ENCODE measurements at places on chromosomes 7 and 10.
A peak's percentile ranks its signal among the peaks of the same experiment; 100 is the strongest.

- DNase-seq, result no peak
Measured at GRCh38 chr7:103134836-103135554, 13.9 kb downstream of the NAPEPLD start.

DNA sequence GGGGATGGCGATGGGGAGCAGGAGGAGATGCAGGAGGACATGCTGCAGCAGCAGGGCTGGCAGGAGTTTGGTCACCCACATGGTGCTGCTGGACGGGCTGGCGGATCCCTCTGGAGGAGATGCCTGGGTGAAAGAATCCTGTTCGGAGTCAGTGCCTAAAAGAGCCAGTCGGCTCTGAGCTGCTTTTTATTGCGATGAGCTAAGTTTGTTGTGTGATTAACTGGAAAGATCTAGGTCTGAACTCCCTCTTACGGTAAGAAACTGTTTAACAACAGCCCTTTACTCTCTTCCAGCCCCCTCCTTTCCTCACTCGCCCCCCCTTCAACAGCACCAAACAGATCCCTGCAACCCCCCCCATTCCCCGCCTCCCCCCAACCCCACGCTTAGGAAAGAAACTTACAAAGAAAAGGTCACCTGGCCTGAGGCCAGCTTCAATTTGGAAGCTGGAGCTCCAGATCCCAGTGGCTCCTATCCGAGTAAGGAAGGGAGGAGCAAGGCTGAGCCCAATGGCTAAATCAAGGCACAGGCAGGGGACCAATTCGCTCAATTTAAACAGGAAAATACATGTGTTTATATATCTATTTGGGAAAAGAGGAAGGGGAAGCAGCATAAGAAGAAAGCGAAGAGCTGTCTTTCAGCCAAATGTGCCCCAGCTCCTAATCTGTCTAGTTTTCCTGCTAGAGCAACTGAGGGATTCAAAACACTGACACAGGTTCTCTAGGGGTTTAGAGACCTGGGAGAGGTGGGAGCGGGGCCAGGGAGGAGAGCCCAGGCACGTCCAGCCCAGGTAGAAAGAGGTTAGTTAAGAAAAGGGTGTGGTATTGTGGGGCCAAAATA lies at the start of gene HGF:
Gene HGF (minus strand): TSS at position 157 of the 837 bp plus-strand sequence. CDS start 76 bp downstream, at position 81.
- DNase-seq, result no peak

GRCh38 chr7:42197451-42197850 lies 39.6 kb downstream of the GLI3 start:
- DNase-seq, result no peak

DNA sequence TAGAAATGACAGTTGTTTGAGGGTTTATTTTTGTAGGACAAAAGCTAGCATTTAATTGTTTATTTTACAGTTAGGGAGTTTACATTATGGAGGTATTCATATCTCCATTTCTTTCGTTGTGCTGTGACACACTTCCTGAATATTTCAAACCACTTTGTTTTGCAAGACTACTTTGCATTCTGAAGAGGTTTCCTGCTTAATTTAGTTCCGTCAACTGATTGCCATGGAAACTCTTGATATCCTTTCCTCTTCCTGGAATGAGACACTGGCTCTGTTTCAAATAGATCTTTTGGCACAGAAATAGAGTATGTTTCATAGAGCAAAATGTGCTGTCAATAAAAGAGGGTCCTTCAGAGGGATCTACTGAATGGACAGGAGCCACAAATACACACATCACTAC lies 159.5 kb upstream of the AGR3 start:
- DNase-seq, result no peak

DNA sequence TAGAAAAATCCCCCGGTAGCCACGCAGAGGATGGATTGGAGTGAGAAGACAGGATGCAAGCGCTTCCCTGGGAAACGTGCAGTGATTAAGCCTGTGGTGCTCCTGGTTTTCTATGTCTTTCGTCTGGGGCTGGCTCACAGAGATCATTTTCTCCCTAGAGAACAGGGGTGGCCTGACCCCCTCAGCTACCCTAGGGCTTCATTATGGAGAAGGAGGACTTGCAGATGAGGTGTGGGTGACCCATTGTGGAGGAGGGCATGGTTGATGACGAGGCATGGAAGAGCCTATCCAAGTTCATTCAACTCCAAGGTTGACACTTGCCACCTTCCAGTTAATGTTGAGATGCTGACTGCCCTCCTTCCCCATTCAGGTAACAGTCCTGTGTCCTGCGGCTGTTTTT lies 75.9 kb downstream of the VSTM4 start:
- DNase-seq, result no peak

GRCh38 chr10:13717571-13717935 lies 130.8 kb downstream of the PRPF18 start:
- DNase-seq, result no peak

DNA sequence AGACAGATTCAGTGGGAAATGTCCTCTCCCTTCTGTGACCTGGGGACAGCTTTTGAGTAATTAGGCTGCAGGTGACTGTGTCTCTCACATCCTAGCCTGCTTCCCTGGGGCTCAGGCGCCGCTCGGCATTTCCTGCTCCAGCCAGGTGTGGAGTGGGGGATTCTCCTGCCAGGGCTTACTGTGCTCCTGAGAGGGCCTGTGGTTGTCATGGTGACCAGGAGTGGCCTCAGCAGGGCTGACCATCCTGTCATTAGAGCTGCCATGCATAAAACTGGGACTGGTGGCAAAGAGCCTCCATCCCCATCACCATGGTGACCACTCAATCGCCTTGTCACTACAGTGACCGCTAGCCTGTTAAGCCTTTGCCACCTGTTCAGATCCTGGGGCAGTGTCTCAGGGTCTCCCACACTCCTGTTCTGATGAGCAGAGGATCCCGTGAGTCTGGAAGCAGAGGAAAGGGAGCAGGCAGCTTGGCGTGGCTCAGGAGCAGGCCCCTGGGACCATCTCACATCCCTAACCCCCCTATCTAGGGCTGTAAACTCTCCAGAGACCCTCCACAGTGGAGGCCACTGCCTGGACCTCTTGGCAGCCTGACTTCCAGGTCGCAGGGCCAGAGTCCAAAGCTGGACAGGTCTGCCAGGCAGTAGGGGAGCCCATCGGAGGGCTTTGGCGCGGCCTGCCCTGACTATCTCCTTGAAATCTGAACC lies at the start of gene GCK:
Gene GCK (minus strand): TSS at position 154 of the 707 bp plus-strand sequence. CDS start 486 bp downstream, outside the sequence.
- DNase-seq, result no peak

GRCh38 chr10:69222157-69223027 lies 2.3 kb downstream of the HKDC1 start:
- peak; percentile 65 for DNase-seq

DNA sequence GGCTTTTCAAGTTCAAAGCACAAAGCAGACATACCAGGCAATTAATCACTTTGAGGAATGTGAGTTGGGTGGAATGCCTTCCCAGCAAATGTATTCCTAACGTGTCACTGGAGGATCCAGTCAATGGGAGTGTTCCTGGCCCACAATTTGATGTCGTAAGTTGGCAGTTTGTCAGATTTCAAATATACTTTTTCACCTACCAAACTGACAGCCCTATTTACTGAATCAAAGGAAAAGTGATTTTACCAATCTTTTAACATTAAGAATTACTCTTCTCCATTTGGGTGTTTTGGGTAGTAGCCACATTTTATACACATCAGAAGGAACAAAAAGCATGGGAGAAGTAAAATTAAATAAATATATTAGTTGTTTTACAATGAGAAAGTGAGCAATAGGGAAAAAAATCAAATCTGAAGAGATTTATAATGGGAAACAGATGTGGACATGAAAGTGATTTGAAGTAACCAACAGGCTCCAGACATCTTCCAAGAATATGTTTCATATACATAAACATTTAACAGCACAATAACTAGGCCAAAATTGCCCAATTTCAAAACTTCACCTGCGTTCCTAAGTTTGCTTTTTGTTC lies 222.9 kb downstream of the MTERF1 start:
- no peak for DNase-seq

DNA sequence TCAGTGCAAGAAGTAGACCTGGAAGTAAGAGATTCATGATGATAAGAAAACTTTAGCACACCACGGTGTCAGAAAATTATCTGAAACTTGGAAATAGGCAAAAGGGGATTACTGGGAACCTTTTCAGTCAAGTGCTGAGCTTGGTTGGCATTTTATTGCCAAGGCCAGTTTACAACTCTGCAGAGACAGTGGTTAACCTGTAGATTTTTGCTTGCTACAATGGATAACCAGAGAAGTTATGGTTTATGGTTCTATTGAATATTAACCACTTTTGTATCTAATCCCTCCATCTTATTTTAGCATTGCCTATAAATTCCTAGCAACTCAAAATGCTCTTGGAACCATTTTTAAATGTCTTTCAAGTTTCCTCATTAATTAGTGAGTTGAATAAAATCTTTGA lies 13.3 kb upstream of the GRM8 start:
- DNase-seq, result no peak

- DNase-seq, result no peak
Measured at GRCh38 chr7:11792166-11792565, 39.8 kb downstream of the THSD7A start.

DNA sequence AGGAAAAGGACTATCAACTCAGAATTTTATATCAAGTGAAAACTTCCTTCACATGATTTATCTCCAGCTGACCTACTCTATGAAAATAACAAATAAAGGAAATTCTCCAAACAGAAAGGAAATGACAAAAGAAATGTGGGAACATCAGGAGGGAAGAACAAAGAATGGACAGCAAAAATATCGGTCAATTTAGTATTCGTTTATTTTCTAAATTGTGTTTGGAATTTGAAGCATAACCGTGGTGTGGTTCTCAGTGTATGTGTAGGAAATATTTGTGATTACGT lies 8.7 kb downstream of the WDR37 start:
- DNase-seq, result no peak

DNA sequence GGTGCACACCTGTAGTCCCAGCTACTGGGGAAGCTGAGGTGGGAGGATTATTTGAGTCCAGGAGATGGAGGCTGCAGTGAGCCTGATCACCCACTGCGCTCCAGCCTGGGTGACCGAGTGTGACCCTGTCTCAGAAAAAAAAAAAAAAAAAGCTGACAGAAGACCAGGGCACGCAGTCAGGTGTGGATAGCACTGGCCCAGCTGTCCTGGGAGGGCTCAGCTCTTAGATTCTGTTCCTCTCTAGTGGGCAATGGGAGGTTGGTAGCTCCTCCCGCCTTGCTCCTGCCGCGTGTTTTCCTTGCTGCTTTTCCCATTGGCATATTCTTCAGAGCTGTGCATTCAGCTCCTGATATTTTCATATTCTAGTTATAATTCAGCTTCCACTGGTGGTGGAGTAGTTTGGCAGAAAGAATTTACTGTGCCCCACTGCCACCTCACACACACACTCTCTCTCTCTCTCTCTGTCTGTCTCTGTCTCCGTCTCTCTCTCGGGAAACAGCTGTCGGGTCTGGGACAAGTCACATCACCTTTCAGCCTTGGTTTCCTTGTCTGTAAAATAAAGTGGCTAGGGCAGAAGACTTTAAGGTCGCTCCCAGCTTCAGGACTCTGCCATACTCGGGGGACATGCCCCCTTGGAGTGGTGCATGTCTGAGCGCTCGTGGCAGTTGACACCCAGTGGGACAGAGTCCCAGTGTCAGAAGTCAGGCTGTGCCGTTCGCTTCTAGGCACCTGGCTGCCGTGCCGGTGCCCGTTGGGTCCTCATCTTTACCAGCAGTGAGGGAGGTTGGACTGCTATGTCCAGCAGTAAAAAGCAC lies 25.9 kb upstream of the ANKRD2 start:
- no peak for DNase-seq

DNA sequence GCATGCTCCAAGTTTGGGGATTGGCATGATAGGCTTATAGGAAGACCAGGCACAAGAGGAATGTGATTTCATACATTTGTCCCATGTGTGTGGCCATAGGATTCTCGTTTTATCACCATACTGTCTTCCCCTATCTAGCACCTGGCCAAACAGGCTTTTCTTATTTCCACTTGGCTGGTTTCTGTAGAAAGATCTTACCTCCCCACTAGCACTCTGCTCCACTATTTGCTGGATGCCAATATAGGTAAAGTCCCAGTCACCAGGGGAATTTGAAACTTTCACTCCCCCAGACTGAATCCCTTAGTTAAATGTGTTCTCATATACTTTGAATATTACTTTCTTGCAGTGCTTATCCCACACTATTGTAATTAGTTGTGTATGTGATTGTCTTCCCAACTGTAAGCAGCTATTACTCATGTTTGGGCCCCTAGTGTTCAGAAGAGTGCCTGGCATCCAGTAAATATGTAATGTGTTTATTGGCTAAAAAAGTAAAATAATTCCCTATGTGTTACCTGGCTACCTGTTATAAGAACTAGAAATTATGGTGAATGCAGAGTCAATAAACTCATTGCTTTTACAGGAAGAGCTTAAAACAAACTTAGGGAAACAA lies 109.0 kb downstream of the LRMDA start:
- no peak for DNase-seq

DNA sequence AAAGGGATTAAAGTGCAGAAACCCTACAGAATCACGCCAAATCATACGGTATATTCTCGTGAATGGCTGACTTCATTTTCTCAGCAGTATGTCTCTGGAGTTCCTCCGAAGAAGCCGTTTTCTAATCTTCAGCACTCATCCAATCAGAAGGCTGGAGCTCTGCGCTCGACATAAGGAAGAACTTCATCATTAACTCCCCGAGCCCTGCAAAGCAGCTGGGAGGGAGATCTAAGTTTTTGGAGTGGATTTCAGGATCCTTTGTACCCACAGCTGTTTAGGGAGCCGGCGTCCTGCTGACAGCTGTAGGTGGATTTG lies 40.7 kb upstream of the SDK1 start:
- no peak for DNase-seq

- no peak for DNase-seq
Measured at GRCh38 chr7:91045606-91046005, 218.6 kb upstream of the FZD1 start.

DNA sequence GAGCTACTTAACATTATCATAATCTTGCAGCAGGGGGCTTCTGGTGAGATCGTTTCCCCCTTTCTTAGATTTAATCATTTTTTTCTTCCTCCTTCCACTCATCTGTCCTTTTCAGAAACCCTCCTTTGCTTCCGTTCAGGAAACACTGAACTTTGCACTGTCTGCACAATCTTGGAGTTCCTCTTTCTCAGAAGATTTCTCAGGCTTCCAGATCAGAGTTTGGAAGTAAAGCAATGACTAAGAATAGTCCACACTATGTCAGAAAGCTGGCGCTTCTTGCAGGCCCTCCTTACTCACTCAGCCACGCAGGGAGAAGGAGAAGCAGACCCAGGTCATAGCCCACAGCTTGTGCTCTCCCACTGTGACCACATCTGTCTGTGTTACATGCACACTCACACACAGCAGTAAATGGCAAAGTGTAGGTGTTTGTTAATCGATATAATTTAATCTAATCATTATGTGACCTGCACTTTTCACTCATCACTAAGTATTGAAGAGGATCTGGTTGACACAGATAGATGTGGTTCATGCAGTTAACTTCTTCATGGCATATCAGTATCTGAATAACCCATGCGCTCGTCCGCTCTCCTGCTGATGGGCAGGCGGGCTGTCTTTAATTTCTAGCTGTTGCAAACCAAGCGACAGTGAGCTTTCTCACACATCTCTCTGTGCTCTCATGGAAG lies 30.2 kb downstream of the ALOX5 start:
- DNase-seq, result no peak

DNA sequence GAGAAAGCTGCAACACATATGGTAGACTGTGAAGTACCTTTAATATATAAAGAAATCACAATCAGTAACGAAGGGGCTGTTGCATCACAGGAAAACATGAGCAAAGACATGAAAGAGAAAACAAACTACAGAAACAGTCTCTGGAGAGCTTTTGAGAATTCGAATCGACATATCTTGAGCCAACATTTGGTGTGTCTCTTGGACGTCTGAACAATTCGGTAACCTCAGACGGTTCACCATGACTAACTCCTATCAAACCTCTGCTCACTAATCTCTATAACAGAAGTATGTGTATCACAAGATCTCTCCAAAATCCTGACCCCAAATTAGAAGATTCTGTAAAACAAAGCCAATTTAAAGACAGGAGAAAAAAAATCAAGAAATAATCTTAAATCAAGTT lies 262.0 kb upstream of the YAE1 start:
- DNase-seq, result no peak
